ENCODE measurements at places on chromosomes 1 and 21.

DNA sequence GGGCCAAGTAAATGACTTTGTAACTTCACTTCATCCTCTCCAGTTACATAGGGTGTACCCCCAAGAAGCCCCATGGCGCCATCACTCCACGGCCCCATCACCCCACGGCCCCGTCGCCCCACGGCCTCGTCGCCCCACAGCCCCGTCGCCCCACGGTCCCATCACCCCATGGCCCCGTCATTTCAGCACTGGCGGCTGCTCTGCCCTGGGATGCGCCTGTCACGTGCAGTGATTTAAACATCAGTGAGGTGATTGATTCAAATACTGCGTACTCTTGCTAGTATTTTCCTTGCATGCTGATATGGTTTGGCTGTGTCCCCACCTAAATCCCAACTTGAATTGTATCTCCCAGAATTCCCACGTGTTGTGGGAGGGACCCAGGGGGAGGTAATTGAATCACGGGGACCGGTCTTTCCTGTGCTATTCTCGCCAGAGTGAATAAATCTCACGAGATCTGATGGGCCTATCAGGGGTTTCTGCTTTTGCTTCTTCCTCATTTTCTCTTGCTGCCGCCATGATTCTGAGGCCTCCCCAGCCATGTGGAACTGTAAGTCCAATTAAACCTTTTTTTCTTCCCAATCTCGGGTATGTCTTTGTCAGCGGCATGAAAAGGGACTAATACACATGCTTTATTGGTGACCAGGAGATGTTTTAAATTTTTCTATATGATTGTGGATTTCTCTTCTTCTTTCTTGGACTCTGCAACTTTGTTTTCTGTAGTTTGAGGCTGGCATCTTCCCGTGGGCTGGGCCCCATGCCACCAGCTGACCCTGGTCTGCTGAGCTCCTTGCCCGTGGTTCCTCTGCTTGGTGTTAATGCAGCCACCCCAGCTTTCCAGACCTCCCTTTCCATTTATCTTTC lies 50.1 kb upstream of the PCBP3 start:
- no peak for DNase-seq

GRCh38 chr1:19076841-19077616 lies 120.6 kb upstream of the IFFO2 start:
- DNase-seq, result no peak

- DNase-seq, result peak; percentile 72
Observed at GRCh38 chr1:23790696-23791515, at the start of gene LYPLA2. TSS of gene LYPLA2 (plus strand) at chr1:23791145. CDS start at chr1:23792683, 1,538 bp downstream.

GRCh38 chr1:2534687-2535441 lies 4.8 kb upstream of the HES5 start:
- no peak for DNase-seq

- no peak for DNase-seq
Observed at GRCh38 chr21:46092026-46092764, 5.7 kb upstream of the COL6A2 start.

- DNase-seq, result no peak
Observed at GRCh38 chr21:37917612-37918011, 1.4 kb upstream of the KCNJ6 start.

DNA sequence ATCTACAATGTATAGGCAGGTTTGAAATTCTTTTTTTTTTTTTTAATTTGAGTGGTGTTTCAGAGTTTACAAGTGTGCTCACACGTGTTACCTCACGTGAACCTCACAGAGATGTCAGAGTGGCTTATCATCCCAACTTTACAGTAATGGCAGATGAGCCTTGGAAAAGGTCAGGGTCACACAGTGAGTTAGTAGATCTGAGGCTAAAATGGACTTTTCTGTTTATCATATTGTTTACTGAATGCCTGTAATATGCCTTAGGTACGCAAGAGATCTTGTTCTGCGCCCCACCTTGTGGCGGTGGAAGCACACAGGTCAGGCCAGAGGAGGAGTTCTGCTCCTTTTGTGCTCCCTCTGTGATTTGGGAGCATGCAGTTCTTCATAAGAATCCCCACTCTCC lies 80.0 kb downstream of the DYRK1A start:
- no peak for DNase-seq

DNA sequence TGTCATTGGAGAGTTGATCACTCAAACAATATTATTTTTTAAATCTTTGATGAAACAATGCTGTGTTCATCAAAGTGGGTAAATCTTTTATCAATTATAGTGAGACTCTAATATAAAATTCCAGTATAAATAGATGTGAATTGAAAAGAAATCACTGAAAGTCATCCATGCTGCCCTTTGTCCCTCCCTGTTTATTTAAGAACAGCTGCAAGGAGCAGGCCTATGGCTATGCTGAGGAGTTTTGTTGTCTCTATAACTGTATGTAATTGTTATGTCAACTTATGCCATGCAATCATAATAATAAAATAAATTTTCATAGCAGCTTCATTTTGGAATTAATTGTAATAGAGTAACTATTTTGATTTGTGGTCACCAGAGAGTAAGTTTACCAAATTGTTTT lies 1272.4 kb upstream of the ADGRL4 start:
- no peak for DNase-seq

DNA sequence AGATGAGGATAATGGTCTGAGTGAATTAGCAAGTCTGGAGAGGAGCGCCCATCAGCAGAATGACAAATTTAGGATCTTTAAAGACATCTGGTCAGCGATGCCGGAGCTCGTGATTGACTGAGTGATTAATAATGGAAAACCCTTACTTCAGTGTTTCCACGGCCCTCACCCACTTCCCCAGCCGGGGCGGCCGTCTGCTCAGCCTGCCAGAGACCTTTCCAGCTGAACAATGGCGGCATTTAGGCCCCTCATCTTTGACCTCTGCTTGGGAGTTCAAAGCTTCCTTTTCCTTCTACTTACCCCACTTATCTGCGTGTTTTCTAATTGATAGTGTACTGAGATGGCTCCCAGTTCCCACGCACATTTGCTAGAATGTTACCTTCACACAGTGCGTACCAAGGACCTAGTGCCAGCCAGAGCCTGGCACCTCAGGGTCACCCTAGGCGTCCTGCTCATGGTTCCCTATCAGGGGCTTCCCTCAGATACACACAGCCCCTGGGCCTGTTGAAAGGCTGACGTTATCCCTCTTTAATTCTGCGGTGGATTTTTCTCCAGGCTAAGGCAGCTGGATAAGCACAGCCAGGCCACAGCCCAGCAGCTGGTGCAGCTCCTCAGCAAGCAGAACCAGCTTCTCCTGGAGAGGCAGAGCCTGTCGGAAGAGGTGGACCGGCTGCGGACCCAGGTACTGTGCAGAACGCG lies 232.8 kb downstream of the SDCCAG8 start:
- DNase-seq, result no peak

DNA sequence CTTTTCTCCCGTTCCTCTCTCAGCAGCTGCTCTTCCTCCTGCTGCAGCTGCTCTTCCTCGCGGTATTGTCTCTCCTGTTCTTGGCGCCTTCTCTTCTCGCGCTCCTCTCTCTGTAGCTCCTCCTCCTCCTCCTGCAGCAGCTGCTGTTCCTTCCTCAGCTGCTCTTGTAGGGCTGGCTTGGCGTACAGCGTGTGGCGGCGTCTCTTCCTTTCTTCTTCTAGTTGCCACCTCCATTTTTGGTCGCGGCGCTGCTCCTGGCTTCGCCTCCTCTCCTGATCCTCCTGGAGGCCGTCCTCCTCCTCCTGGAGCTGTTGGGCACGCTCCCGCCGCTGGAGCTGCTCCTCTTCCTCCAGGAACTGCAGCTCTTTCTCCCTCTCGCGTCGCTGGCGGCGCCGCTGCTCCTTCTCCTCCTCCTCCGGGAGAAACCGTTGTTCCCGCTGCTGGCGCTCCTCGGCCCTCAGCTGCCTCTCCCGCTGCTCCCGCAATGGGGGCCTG lies 4.8 kb downstream of the TCHH start:
- no peak for DNase-seq

GRCh38 chr1:109490029-109490933 lies 3.6 kb upstream of the CYB561D1 start:
- peak; percentile 60 for DNase-seq

DNA sequence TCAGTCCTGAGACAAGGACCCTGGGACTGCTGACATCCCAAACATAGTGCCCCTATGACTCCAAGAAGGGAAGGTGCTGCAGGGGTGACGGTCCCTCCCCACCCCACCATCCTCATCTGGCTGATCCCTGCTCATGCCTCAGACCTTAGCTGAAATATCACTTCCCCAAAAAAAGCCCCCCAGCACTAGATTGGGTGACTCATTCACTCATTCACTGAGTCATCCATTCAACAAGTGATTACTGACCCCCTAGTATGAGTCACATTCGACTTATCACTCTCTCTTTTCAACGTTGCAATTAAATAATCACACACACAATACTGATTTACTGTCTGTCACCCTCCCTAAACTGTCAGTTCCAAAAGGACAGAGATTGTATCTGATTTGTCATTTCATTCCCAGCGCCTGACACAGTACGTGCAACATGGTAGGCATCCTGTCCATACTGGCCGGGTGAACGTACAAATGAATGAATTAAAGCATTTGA lies 48.6 kb downstream of the HIVEP3 start:
- DNase-seq, result no peak

DNA sequence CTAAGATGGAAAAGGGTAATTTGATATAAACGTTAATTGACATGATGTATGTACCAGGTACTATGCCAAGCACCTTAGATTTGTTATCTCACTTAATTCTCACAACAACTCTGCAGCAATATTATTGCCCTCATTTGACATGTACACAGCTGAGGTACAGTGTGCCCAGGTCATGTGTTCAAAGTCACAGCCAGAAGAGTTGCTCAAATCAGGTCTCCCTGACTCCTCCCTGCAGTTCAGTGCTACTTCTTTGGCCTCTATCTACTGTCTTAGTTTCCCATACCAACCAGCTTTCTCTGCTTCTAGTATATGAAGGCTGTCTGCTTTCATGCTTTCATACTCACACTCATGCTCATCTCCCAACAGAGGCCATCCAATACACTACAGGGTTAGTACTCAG lies 15.1 kb downstream of the TBX15 start:
- no peak for DNase-seq

DNA sequence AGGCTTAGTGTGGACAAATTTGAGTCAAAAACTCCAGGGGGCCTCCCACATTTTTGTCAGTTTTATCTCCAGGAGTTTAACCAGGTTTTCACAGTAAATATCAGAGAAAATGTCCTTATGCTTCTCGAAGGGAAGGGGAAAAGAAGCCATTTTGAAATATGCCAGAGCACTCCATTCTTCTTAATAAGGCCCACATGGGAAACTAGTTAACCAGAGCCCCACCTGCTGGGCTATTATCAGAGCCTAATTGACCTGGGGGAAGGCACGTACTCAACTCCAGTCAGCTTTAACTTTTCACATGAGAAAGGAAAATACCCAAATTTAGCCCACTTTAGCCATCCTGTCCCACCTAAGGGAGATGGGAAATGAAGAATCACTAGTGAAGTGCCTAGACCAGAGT lies 296.3 kb downstream of the PTBP2 start:
- no peak for DNase-seq

DNA sequence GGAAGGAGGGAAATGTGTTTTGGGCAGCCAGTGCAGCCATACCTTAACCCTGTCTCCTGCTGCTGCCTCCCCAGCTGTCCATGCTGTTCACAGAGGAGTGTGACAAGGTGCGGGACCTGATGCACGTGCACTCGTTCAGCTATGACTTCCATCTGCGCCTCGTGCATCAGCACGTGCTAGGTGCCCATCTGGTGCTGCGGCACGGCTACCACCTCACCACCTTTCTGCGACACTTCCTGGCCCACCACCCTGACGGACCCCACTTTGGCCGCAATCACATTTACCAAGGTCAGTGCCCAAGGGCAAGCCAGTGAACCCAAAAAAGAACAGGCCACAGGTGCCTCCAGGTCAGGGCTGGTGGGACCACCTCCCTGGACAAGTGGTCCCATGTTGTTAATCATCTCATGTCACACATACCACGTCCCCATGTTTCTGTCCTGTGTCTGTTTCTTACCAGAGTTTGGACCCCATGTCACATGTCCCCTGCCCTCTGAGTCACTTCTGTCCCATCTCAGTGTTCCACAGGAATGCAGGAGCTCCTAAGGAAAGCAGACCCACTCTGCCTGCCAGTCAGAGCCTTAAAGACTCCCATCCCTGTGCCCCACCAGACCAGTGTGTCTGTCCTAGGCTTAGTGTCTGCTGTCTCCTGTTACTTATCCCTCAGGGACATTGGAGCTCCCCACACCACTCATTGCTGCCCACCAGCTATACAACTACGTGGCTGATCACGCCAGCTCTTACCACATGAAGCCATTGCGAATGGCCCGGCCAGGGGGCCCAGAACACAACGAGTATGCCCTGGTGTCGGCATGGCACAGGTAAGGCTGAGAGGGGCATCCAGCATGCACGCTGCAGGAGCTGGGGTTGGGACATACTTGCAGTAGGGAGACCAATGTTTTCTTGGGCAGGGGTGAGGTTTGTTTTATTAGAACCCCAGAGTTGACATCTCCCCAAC lies 6.6 kb downstream of the HYI start:
- DNase-seq, result no peak

- no peak for DNase-seq
Observed at GRCh38 chr21:42386034-42386591, 9.7 kb downstream of the TMPRSS3 start.

DNA sequence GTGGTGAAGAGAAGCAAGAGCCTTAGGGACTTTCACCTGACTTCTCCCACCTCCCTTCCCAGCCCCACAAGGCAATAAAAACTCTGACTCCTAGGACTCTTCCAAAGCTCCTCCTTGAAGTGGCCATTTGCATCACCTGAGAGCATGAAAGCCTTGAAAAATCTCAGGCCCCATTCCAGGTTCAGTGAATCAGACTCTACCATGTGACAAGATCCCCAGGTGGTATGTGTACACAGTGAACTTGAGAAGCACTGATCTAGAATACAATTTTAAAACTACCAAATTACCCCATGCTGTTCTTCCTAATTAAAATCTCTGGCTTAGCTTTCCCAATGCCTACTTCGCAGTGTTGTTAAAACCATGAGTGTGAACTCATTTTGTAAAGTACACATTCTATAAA lies 195.1 kb upstream of the SAMSN1 start:
- DNase-seq, result no peak

- DNase-seq, result no peak
Observed at GRCh38 chr1:242842094-242842493, 317.6 kb upstream of the PLD5 start.

DNA sequence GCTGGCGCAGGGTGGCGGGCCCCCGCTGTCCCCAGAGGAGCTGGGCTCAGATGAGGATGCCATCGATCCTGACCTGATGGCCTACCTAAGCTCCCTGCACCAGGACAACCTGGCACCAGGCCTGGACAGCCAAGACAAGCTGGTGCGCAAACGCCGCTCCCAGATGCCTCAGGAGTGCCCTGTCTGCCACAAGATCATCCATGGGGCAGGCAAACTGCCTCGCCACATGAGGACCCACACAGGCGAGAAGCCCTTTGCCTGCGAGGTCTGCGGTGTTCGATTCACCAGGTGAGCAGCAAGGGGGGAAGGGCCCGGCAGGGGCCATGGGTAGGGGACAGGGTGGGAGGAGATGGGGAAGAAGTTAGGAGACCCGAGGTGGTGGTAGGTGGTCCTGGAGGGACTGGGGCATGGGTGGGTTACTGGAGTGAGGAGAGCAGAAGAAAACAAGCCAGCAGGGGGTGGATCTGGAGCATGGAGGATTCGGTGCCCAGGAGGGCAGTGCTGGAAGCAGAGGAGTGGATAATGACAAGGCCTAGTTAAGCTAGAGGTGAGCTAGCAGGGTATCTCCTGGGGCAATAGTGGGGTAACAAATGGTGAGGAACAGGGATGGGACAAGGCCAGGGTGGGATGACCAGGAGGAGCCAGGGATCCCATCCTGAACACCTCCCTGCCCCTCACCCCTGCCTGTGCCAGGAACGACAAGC lies 13.1 kb downstream of the ZBTB7B start:
- no peak for DNase-seq

GRCh38 chr1:228228601-228229074 lies 20.8 kb downstream of the OBSCN start:
- DNase-seq, result no peak

Measured in stimulated activated CD8-positive, alpha-beta memory T cell treated with anti-CD3 and anti-CD28 coated beads, Interleukin-4, amount 100 ng/mL, for 4 hours (primary cell).